ENCODE measurements at places on chromosomes 6 and 20. TPM values are rescaled to one million over a fixed set of nuclear protein-coding genes. Genes with fewer than 3 reads are reported as not detected.

Gene HLA-G
- polyA plus RNA-seq, result 5.6 TPM

Gene UBE2V1
- 123 TPM for polyA plus RNA-seq

Gene SNAP25
- polyA plus RNA-seq, result 2.2 TPM

Gene CTNNBL1
- 66.5 TPM for polyA plus RNA-seq

Gene SLC2A4RG
- 19.0 TPM for polyA plus RNA-seq

DNA sequence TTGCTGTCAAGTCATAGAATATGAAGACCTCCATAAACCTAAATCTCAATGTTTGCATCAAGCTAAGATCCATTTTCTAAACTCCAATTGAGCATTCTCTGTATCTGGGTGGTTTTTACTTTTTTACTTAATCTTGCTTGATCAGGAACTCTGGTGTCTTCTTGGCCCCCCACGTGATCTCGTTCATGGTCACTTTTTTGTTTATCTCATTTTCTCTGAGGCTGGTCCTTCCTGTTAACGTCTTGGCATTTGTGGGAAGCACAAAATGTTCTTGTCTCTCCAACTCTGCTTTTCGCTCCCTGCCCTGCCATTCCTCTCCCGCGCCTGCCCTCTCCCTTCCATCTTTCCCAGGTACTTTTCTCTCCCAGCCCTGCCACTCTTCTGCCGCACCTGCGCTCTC is 14.0 kb upstream of the MAPRE1 start:
- no peak for DNase-seq

GRCh38 chr6:8139451-8139850 is 37.1 kb upstream of the EEF1E1 start:
- DNase-seq, result no peak

GRCh38 chr6:1720620-1721322 is 111.1 kb downstream of the FOXC1 start:
- no peak for DNase-seq

GRCh38 chr20:21099751-21100577 is 6.2 kb downstream of the LINC00237 start:
- DNase-seq, result peak; percentile 40

GRCh38 chr6:9455864-9456658 is 958.8 kb downstream of the TFAP2A start:
- no peak for DNase-seq

- peak; percentile 15 for DNase-seq
These were observed 226.8 kb downstream of the TMEM242 start for GRCh38 chr6:157096522-157096921.

- no peak for DNase-seq
These were observed 301.9 kb downstream of the UTRN start for GRCh38 chr6:144586986-144587385.

DNA sequence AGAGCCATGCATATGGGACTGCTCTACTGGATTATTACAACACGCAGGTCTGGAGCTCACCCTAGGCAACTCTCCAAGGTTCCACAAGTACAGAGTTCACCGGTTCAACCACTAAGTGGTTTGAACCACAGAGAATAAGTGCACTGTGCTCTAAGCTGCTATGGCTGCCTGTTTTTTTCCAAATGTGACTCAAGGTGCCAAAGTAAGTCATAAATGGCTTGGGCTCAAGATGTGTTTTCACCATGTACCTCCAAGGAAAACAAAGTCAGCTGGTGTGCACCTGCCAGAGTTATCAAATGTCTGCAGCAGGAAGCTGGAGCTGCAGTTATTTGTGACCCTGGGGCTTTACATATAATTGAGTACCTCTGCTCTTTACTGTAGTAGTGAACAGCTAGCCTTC is 76.7 kb downstream of the PREP start:
- DNase-seq, result peak; percentile 82

DNA sequence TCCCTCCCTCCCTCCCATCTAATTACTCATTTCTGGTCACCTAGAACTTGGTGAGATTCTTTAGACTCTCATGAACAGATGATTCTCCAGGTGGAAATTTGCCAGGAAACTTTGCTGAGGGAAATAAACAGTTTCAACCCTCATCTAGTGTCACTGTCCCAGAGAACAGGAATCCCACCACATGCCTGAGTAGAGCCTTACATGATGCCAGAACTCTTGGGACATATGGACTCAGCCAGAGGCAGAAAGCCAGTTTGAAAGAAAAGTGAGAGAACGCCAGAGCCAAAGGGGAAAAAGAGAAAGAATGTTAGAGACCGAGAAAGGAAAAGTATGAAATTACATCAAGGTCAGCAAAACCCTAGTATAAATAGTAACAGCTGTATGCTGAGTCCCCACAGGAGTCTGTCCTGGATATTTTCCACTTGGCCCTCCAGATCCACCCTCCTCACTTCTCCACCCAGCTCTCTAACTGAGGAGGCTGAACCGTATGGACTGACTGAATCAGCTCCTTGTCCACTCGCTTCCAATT is 127.5 kb upstream of the COL21A1 start:
- DNase-seq, result no peak

DNA sequence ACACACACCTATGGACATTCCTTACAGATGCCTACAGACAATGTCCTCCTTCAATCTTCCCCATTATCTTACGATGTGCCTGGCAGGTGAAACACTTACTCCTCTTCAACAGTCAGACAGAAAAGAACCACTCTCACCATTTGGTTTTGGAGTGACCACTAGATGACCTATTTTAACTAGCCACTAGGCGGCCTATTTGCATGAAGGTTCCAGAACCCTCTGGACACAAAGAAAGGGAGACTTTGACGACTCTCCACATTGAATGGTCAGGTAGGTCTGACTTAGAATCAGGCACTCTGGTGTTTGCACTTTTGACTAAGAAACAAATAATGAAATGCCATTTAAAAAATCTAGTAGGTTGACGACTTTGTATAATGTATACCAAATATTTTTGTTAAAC is 42.0 kb downstream of the PNLDC1 start:
- no peak for DNase-seq

Measured in small intestine (tissue), 16 donors.